GM19239 (cell line): ENCODE measurements at places on chromosomes 1 and 21.

- DNase-seq = peak; percentile 46
Measured at GRCh38 chr1:44029260-44029910, 1.9 kb downstream of the SLC6A9 start.

GRCh38 chr1:4468804-4469514 is 185.4 kb upstream of the AJAP1 start:
- no peak for DNase-seq

DNA sequence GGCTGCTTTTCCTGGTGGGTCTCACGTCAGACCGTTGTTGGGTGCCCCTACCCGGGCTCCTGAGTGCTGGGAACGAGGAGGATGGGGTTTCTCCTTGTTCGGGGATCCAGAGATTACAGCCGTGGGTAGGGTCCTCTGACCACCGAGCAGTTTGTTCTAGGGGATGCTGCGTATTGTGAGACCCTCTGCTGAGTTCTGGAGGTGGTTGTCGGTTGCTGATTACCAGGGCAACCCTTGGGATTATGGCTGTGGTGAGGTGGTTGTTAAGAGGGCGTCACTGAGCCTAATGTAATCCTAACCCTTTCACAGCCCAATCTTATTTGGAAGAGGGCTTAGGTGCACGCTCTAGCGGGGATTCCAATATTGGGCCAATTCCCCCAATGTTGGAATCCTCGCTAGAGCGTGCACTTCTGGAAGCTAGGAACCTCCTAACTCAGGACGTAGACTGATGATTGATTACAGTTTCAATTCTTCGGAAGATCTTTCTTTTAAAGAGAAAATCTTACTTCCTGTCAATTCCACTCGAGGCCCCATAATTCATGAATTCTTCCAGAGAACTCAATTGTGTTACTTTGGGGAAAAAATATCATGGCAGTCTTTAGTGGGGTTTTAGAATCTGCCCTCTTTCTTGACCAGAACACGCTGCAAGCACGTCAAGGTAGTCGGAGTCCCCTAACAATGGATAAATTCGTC is 483 bp downstream of the TCEANC2 start:
- no peak for DNase-seq

DNA sequence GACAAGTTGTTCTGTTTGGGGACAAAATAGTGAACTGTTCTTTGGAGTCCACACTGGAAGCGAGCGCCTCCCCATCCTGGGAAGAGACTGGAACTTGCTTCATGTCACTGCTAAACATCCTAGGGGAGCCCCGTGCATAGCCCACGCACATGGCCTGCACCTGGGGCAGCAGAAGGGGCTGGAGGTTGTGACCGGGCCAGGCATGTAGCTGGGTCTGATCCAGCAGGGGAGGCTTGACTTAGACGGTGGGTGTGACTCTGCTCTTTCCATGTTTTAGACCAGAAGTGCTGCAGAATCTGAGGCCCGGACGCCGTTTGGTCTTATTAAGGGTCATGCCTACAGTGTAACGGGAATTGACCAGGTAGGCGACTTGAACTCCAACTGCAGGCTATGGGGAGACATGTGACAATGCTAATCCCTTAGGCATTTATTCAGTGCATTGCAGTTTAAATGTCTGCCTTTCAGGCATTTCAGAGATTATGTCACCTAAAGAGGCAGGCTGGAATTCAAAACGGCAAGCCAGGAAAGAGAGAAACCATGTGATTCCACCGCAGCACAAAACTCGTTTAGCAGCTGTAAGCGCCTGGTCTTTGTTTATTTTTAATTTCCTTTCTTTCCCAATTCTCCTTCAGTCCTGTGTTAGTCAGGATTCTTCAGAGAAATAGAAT is 21.8 kb downstream of the CAPN9 start:
- DNase-seq = no peak

DNA sequence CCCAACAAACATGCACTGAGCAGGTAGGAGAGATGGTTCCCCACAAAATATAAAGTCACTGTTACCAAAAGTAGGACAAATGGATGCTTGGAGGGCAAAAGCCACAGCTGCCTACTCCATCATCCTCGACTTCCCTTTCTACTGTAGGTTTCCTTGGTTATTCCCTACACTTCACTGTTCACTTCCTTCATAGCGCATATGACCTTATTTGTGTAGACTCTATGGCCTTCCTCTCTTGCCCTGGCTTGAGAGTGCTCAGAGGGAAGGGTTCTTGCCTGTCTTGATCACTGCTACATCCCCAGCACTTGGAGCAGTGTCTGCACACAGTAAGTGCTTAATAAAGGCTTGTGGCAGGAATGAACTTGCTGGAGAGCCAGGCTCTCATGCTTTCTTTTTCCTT is 14.6 kb upstream of the TRNP1 start:
- DNase-seq = no peak

GRCh38 chr1:54314696-54315095 is 91.5 kb downstream of the SSBP3 start:
- no peak for DNase-seq

- DNase-seq = no peak
Measured at GRCh38 chr21:31846690-31847089, 26.1 kb upstream of the HUNK start.

GRCh38 chr1:10867138-10867721 is 70.8 kb upstream of the CASZ1 start:
- peak; percentile 50 for DNase-seq

DNA sequence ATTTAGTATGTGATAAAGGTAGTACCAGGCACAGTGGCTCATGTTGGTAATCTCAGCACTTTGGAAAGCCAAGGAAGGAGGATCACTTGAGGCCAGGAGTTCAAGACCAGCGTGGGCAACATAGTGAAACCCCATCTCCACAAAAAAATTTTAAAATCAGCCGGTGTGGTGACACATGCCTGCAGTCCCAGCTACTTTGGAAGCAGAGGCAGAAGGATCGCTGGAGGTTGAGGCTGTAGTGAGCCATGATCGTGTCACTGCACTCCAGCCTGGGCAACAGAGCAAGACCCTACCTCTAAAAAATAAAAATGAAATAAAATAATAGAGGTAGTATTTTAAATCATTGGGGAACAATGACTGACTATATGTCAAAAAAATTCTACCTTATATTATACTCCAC is 17.2 kb downstream of the SASS6 start:
- DNase-seq = no peak

- no peak for DNase-seq
Measured at GRCh38 chr1:75293270-75293669, 159.1 kb downstream of the LHX8 start.

DNA sequence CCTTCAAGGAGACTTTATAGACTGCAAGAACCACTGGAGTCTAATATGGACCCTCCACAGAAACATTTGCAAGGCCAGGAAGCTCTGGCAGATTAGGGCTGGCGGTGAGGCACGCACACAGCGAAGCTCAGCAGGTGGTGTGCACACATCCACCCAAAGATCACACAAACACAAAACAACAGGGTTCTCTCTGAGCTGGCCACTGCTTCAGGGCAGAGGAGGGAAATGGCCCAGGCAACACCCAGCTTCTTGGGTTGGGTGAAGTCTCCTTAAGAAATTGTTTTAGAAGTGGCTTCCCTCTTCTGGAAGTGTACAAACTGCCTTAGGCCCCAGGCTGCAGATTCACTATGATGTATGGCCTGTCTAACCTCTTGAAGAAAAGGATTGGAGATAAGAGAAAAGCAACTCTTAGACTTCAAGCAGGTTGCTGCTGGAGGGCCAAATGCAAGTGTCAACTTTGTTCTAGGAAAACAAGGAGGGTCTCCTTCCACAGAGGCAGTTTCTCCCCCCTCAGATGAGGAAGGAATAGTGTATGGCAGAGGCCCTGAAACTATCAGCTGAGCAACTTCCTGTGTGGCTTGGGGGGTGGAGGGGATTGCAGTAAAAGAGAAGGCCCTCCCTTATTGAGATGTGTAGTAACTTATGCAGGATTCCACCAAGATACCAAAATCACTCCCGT is 2.0 kb downstream of the RCSD1 start:
- peak; percentile 37 for DNase-seq

DNA sequence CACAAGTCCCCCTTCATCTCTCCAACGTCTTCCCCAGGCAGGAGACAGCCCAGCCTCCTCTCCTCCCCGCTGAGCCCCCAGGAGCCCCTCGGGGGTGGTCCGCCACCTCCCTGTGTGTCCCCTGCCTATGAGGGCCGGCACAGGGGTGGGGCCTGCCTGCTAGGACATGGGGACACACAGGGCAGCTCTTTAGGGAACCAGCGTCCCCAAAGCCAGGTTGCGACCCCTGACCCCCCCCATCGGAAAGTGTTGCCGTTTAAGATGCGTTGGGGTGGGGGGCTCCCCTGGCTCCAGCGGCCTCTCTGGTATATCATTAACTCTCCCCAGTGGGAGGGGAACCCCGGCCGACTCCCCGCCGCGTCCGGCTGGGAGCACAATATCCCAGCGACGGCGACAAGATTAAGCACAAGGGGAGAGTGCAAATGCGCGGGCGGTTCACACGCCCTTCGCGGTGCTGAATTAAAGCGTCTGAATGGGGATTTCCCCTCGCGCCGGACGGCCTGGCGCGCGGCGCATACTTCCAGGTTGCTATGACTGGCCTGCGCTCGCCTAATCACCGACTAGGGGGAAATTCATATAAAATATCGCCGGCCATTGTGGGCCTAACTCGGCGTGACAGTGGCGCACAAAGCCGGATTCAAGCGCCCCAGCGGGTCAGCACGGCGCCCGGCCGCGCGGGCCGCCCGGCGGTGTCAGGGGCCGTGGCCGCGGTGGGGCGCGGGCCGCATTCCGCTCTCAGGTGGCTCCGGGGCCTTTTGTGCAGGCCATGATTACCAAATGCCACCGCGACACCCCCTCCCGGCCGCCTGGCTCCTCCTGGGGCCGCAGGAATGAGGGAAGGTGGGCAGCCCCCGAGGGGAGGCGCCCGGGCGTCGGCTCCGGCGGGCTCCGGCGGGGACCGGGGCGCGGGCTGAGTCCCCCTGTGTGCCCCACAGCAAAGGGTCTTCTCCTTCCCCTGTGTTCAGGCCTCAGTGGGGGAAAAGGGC is 30.9 kb downstream of the WNT3A start:
- DNase-seq = peak; percentile 55

DNA sequence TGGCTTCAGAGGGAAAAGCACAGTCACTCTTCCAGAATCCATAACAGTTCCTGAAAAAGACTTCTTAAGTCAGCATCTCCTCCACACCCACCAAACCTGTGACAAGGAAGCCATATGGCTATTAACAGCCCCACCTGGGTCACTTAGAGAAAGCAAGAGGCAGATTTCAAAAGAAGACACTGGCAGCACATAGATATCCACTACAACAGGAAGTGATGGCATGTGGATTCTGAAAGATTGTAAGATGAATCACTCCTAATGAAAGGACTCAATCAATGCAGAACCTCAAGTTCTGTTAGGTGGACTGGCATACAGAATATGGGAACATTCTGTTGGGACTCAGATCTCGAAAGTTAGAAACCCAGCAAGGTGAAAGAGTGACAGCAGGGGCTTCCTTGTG is 365.9 kb downstream of the TGFB2 start:
- DNase-seq = no peak

GRCh38 chr1:179016706-179017382 is 8.8 kb upstream of the FAM20B start:
- DNase-seq = no peak

DNA sequence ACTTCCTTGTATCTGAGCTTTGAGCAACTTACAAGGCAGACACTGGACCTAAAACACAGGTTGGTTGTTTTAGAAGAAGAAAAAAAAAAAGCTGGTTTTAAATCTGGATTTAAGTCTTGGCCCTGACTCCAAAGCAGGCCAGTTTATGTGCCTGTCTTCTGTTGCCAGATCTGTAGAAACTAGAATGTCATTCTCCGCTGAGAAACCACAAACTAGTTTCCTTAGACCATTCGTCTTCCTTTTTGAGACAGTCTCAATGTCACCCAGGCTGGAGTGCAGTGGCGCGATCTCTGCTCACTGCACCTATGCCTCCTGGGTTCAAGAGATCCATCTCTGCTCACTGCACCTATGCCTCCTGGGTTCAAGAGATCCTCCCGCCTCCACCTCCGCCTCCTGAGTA is 33.9 kb downstream of the APP start:
- peak; percentile 31 for DNase-seq

DNA sequence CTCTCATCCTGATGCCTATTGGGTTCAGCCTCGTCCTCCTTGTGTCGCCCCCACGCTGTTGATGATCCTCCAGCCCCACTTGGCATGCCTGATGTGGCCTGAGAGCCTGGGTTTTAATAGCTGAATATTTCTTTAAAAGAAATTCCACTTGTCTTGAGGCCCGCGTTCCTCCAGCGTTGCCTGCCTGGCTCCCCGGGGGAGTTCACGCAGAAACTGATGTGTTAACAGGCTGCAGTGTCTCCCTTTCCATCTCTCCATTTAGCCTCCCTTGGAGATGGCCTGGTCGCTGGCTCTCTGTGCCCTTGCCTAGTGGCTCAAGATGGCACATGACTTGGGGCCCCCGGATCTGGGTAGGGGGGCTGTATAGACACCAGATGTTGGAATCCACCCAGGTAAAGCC is 9.5 kb downstream of the ACTL8 start:
- no peak for DNase-seq

DNA sequence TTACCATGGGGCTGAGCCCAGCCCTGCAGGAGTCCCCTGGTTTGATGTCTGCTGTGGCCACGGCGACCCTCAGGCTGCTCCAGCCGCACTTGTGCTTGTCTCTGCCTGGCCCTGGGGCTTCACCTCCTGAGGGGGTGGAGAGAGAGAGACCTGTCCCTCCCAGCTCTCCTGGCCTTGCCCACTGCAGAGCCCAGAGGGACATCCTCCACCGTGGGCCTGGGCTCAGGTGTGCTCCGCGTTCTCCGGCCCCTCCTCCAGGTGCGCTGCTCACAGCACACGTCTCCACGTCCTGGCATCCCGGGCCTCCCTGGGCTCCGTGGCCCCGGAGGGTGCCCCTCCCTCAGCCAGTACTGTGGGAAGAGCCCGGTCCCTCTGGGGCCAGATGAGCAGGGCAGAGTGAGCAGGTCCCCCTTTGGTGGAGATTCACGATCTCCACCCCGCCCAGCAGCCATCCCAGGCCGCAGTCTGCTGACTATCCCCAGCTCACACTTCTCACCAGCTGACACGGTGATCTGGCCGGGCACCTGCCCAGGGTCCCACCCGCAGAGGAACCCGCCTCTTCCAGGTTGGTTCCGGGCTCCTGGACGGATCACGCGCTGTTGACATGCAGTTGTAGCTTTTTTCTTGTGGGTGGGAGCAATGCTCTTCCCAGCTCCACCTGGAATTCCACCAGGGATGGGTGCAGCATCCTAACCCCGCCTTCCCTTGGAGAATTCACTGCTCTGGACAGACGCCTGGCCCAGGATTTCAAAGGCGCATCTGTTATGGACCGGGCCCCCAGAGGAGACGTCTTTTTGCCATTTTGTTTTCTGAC is 41.8 kb upstream of the POFUT2 start:
- no peak for DNase-seq

DNA sequence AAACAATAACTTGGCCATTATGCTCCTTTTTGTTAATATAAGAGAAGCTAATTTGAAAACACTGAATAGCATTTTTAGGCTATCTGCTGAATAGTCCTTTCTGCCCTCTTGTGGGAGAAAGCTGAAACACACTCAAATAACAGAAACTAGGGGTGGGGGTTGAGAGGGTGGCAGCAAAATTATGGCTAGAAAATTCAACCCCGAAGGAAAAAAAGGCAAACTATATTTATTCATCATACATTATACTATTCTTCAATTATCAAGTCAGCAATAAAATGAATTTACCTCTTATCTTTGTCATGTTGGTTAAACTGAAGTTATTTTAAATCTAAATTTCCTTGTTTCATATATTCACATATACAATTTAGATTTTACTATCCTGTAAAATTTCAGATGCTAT is 255.9 kb downstream of the FAF1 start:
- DNase-seq = peak; percentile 24
